ENCODE measurements at places on chromosomes 6 and 20. TPM values are rescaled to one million over a fixed set of nuclear protein-coding genes. Genes with fewer than 3 reads are reported as not detected.

DNA sequence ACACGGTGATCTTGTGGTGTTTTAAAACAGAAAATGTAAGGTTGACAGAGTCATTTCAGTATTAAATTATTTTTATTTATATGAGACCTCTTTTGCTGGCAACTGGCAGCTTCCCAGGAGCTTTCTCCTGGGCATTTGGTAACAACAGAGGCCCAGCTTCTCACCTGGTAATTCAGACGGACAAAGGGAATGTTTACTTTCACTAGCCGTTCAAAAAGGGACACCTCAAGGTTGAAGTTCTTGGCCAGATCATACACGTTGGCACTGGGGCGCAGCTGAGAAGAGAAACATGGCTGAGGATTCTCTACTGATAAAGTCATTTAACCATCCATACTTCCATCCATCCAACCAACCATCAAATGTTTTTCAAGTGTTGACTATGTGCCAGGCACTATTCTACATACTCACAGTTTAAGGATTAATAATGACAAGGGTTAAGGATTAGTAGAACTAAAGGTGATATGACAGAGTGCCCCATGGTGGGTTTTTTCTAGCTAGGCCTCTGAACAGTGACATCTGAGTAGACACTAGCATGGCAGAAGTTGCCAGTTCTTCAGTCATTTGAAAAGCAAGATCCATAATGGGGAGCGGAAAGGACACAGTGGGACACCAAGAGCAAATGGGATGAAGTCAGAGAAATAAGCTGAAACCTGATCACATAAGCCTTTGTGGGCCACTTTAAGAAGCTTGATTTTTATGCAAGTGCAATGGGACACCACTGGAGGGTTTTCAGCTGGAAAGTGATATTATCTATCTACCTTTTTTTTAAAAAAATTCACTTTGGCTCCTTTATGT lies 25.1 kb downstream of the ZNFX1 start:
- H3K36me3 ChIP-seq = no peaks in the 10 kb centered on the region
- no peaks in the 10 kb centered on the region for H3K27me3 ChIP-seq
- H3K4me1 ChIP-seq = no peaks in the 10 kb centered on the region

Gene ZC2HC1B
- not detected for total RNA-seq

- no peak overlapping the region for H3K4me3 ChIP-seq
- H3K27ac ChIP-seq = no peak overlapping the region
- H3K36me3 ChIP-seq = peaks cover 4% of the 10 kb centered on the region
- H3K4me1 ChIP-seq = no peaks in the 10 kb centered on the region
Observed at GRCh38 chr6:107877968-107878367, 53.9 kb upstream of the SCML4 start.

Gene NRM
- 7.2 TPM for total RNA-seq

DNA sequence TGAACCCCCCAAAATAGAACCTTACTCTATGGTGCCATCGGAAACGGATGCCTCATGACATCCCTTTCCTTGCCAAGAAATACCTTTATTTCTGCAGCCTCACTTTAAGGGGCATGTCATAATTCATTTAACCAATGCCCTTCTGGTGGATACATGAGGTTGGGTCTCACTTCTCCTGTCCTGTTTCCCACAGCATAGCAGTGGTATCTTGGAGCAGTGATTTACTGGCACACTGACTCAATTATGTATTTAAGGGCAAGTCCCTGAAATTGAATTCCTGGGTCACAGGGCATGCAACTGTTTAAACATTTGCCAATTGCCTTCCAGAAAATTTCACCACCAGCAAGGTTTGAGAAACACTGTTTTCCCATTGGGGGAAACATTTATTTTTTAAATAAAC lies 639 bp upstream of the LBP start:
- H3K36me3 ChIP-seq = no peaks in the 10 kb centered on the region
- H3K4me3 ChIP-seq = no peak overlapping the region
- H3K27ac ChIP-seq = no peak overlapping the region
- H3K4me1 ChIP-seq = peaks cover 20% of the 10 kb centered on the region
- no peaks in the 10 kb centered on the region for H3K27me3 ChIP-seq

Gene BMP6
- total RNA-seq = 4.3 TPM

GRCh38 chr20:62576815-62577489 lies 65.4 kb upstream of the SLCO4A1 start:
- DNase-seq = peak; percentile 70
- H3K4me1 ChIP-seq = no peaks in the 10 kb centered on the region
- H3K27me3 ChIP-seq = peaks cover 26% of the 10 kb centered on the region
- H3K27ac ChIP-seq = no peak overlapping the region

Gene IL17A
- not detected for total RNA-seq

DNA sequence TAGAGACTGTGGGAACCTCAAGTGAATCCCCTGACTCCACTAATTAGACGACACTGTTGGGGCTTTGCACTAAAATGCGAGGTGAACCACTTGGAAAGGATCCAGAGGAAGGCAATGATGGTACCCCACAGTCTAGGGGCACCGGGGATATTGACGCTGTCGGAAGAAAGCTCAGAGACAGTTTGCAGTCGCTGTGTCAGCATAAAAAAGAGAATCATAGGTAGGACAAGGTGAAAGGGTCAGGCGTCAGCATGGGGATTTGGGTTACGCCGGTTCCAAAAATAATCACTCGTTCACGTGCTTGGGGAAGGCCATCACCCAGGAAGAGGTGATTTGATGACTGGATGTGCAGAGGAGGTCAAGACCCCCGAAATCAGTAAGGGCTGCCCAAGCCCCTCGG lies 598.0 kb upstream of the NOX3 start:
- H3K27ac ChIP-seq = no peak overlapping the region
- H3K27me3 ChIP-seq = no peaks in the 10 kb centered on the region
- no peaks in the 10 kb centered on the region for H3K36me3 ChIP-seq
- no peak overlapping the region for H3K4me3 ChIP-seq
- no peaks in the 10 kb centered on the region for H3K4me1 ChIP-seq

GRCh38 chr6:120764312-120764711 lies 570.0 kb downstream of the TBC1D32 start:
- no peak for DNase-seq
- H3K27ac ChIP-seq = no peak overlapping the region
- no peaks in the 10 kb centered on the region for H3K4me1 ChIP-seq

- no peaks in the 10 kb centered on the region for H3K4me1 ChIP-seq
- no peaks in the 10 kb centered on the region for H3K36me3 ChIP-seq
- H3K4me3 ChIP-seq = no peak overlapping the region
- no peak for DNase-seq
- H3K27ac ChIP-seq = no peak overlapping the region
Observed at GRCh38 chr20:45433316-45433715, 17.4 kb downstream of the PIGT start.

Gene METTL24
- total RNA-seq = 3.2 TPM

DNA sequence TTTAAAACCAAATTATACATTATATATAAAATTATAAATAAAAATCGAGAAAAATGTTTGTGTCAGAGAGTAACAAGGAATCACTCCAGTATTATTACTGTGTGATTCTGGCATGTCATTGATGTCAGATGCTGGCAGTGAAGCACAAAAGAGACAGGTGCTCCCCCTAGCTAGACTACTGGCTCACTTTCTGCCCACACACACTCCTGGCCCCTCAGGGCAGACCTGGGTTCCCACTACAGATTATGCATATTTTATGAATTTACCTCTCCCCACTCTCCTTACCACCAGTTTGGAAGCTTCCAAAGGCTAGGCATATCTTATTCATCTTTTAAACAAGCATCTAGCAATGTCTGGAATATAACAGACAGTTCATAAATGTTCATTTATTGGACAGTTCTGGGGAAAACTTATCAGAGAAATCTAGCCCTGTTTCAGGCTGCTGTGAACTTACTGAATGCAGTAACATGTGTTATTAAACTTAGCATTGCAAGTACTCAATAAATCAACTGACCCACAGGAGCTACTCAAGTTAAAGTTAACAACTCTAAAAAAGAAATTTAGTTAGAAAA lies 12.8 kb downstream of the SNX3 start:
- H3K4me3 ChIP-seq = no peak overlapping the region
- H3K36me3 ChIP-seq = no peaks in the 10 kb centered on the region
- no peaks in the 10 kb centered on the region for H3K27me3 ChIP-seq
- H3K27ac ChIP-seq = no peak overlapping the region
- no peaks in the 10 kb centered on the region for H3K4me1 ChIP-seq

Gene SLC26A8
- total RNA-seq = not detected

- DNase-seq = no peak
- H3K27ac ChIP-seq = peak overlapping the region; percentile 22
- H3K27me3 ChIP-seq = peaks cover 9% of the 10 kb centered on the region
Observed at GRCh38 chr6:19866985-19867627, 29.9 kb downstream of the ID4 start.

Gene GTF2H4
- total RNA-seq = 26.0 TPM

- no peaks in the 10 kb centered on the region for H3K27me3 ChIP-seq
- H3K4me3 ChIP-seq = no peak overlapping the region
- peak overlapping the region; percentile 29 for H3K27ac ChIP-seq
- H3K4me1 ChIP-seq = peaks cover 19% of the 10 kb centered on the region
Observed at GRCh38 chr6:16511723-16512489, 249.4 kb downstream of the ATXN1 start.

GRCh38 chr6:30169658-30170614 lies 6.6 kb downstream of the TRIM15 start:
- H3K4me1 ChIP-seq = no peaks in the 10 kb centered on the region
- DNase-seq = peak; percentile 63
- H3K4me3 ChIP-seq = no peak overlapping the region
- peaks cover 61% of the 10 kb centered on the region for H3K27me3 ChIP-seq
- H3K27ac ChIP-seq = no peak overlapping the region
- H3K36me3 ChIP-seq = no peaks in the 10 kb centered on the region

Gene NKX2-2
- not detected for total RNA-seq

GRCh38 chr6:170255426-170256125 lies 35.3 kb downstream of the DLL1 start:
- H3K4me3 ChIP-seq = no peak overlapping the region
- no peaks in the 10 kb centered on the region for H3K36me3 ChIP-seq
- H3K4me1 ChIP-seq = no peaks in the 10 kb centered on the region
- DNase-seq = no peak
- H3K27ac ChIP-seq = no peak overlapping the region

DNA sequence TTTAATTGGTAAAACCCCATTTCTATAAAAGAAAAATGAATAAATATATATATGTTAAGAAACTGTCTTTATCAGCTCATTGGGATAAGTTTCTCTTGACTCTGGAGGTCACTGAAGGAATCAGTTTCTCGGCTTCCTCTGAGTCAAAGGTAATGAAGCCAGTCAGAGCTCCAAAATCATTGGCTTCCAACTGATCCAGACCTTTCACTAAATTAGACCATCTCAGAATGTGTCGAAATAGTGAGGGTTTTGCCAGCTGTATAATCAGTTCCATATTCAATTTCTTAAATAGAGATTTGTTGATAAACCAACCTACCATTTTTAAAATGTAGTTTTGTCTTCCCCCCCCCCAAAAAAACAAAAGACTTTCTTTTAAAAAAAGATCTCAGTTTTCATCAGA lies 60.5 kb upstream of the SRSF6 start:
- no peaks in the 10 kb centered on the region for H3K4me1 ChIP-seq
- H3K36me3 ChIP-seq = no peaks in the 10 kb centered on the region

- no peak for DNase-seq
- no peaks in the 10 kb centered on the region for H3K27me3 ChIP-seq
- no peaks in the 10 kb centered on the region for H3K4me1 ChIP-seq
- H3K27ac ChIP-seq = no peak overlapping the region
- no peak overlapping the region for H3K4me3 ChIP-seq
- H3K36me3 ChIP-seq = no peaks in the 10 kb centered on the region
Observed at GRCh38 chr6:14462566-14462965, 345.0 kb downstream of the CD83 start.

DNA sequence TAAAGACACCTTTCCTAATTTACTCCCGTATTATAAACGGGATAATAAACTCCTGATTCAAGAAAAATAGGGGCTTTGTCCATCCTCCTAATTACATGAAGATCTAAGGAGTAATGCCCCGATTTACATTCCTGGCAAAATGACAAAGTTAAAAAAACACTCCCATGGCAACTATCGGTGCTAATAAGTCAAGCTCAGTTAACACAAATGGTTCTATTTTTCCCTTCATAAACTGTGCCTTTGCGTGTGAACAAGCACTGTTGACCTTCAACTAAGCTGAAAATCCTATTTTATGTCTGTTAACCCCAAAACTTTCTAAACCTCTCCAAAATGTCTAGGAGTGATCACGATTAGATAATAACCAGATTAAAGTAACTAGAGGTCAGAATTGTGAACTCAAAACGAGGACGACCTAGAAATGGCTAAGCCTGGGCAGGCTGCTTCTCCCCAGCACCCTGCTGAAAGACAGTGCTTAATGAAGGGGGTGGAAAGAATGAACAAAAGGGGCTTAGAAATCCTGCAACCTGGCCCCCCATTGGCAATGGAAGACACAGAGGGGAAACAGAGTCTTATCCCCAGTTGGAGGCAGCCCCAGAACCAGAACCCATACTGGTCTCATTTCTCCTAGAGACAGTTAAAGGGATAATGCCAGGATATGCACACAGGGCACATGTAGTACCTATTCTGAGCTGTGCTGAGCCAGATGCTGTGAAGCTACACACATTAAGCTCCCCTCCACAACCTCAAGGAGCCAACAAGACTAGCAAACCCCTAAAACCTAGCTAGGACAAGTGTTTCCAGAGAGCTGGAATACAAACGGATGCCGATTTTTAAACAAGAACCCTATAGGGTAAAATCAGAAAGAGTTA lies 23.0 kb downstream of the SLC23A2 start:
- H3K27ac ChIP-seq = no peak overlapping the region
- H3K4me3 ChIP-seq = no peak overlapping the region
- H3K4me1 ChIP-seq = no peaks in the 10 kb centered on the region
- no peak for DNase-seq
- H3K36me3 ChIP-seq = no peaks in the 10 kb centered on the region

Gene ZNF217
- 32.4 TPM for total RNA-seq

Gene LHFPL5
- not detected for total RNA-seq

- no peak for DNase-seq
- H3K27ac ChIP-seq = no peak overlapping the region
- no peak overlapping the region for H3K4me3 ChIP-seq
Observed at GRCh38 chr20:2917266-2917665, 44.0 kb downstream of the PTPRA start.

Gene LAMA5
- 44.6 TPM for total RNA-seq

GRCh38 chr6:44629636-44630035 lies 242.1 kb downstream of the CDC5L start:
- H3K27me3 ChIP-seq = no peaks in the 10 kb centered on the region
- H3K27ac ChIP-seq = no peak overlapping the region
- no peaks in the 10 kb centered on the region for H3K36me3 ChIP-seq
- no peak overlapping the region for H3K4me3 ChIP-seq

DNA sequence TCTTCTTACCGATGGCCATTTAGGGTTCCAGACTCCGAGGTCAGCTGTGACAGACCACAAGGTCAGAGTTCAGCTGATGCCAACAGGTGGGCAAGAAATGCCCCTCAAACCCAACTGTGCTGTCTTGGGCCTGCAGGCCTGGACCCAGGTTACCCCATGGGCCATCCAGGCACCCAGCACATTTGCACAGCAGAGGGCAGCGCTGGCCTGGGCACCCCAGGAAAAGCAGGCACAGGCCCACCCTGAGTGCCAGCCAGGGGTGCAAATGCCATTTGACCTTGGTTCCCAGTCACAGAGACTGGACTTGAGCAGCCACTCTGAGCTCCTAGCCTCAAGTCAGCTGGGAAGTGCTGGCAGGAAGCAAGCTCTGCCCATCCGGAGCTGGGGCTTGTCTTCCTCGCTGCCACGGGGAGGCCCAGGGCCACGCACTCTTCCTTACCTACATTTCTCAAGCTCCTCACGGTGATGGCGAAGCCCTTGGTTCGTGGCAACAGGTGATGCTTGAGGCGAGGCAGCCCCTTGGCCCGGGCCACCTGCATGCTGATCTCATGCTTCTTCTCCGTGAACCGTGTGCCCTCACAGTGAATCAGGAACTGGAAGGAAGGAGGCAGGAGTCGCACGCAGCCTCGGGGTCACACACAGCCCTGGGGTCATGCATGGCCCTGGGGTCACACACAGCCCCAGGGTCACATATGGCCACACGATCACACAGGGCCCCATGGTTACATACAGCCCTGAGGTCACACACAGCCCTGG lies 120.8 kb downstream of the AGPAT4 start:
- no peak overlapping the region for H3K27ac ChIP-seq
- H3K4me1 ChIP-seq = no peaks in the 10 kb centered on the region
- no peaks in the 10 kb centered on the region for H3K36me3 ChIP-seq
- DNase-seq = no peak
- H3K4me3 ChIP-seq = no peak overlapping the region

All from hepatocyte (in vitro differentiated cells).